ENCODE measurements at places on chromosomes 1 and 21. TPM values are rescaled to one million over a fixed set of nuclear protein-coding genes. Genes with fewer than 3 reads are reported as not detected.

GRCh38 chr1:41657679-41658295 lies 173.3 kb upstream of the EDN2 start:
- H3K36me3 ChIP-seq, result no peaks in the 10 kb centered on the region
- H3K27me3 ChIP-seq, result peaks cover 43% of the 10 kb centered on the region
- no peak for DNase-seq
- no peak overlapping the region for H3K27ac ChIP-seq
- H3K4me3 ChIP-seq, result no peak overlapping the region

- no peak overlapping the region for H3K27ac ChIP-seq
- H3K36me3 ChIP-seq, result no peaks in the 10 kb centered on the region
- H3K27me3 ChIP-seq, result no peaks in the 10 kb centered on the region
- no peak overlapping the region for H3K4me3 ChIP-seq
- H3K4me1 ChIP-seq, result no peaks in the 10 kb centered on the region
Measured at GRCh38 chr1:152679459-152679858, 4.4 kb downstream of the LCE2C start.

- H3K4me1 ChIP-seq, result no peaks in the 10 kb centered on the region
- no peaks in the 10 kb centered on the region for H3K27me3 ChIP-seq
- no peaks in the 10 kb centered on the region for H3K36me3 ChIP-seq
- no peak for DNase-seq
- H3K4me3 ChIP-seq, result no peak overlapping the region
- no peak overlapping the region for H3K27ac ChIP-seq
Measured at GRCh38 chr1:186849826-186850225, 21.1 kb downstream of the PLA2G4A start.

DNA sequence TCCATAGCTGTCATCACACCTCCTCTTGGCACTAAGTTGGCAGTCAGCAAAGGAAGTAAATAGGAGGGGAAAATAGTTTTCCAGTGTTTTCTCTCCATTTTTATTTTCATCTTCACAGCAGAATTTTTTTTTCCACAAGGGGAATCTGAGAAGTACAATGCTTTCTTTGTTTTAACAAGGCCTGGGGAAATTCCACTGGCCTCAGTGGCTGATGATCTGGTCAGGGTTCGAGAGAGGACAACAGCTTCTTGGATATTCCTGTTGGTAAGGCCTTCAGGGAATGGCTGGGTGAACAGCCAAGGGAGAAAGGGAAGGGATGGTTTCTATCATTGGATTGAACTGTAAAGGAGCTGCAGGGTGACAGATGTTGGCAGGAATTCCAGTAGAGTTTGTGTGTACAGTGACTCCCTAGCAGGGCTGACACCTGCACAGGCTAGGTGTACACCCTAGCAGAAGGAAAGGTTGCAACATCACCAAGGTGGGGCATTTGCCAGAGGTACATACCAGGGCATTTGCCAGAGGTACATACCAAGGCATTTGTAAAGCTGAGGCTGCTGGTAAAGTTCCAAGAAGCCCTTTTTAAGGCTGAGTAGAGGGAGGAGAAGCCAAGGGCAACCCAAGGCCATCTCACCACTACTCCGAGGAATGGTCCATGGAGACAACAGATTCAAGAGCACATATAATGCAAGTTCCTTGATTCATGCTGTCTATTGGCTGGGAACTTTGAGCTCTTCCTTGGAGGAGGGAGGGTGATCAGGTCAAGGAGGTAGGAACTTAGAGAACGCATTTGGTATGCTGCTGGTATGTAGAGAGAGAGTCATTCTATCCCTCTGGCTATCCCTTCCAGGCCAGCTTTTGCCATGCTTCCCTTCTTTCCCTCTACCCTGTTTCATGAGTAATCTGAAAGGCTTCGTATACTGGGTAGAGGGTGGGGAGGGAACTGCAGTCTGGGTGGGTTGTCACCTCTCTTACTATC lies 3.1 kb downstream of the GJA5 start:
- H3K4me3 ChIP-seq, result no peak overlapping the region
- no peak for DNase-seq
- peaks cover 43% of the 10 kb centered on the region for H3K27me3 ChIP-seq
- no peak overlapping the region for H3K27ac ChIP-seq
- no peaks in the 10 kb centered on the region for H3K36me3 ChIP-seq

- no peak overlapping the region for H3K4me3 ChIP-seq
- no peaks in the 10 kb centered on the region for H3K36me3 ChIP-seq
- H3K27me3 ChIP-seq, result peaks cover 44% of the 10 kb centered on the region
- H3K4me1 ChIP-seq, result peaks cover 39% of the 10 kb centered on the region
Measured at GRCh38 chr1:3515774-3516480, 61.5 kb downstream of the ARHGEF16 start.

- peaks cover 51% of the 10 kb centered on the region for H3K27me3 ChIP-seq
- H3K27ac ChIP-seq, result no peak overlapping the region
- no peak for DNase-seq
- no peak overlapping the region for H3K4me3 ChIP-seq
- no peaks in the 10 kb centered on the region for H3K36me3 ChIP-seq
Measured at GRCh38 chr1:9107136-9107535, 21.8 kb downstream of the GPR157 start.

Gene KDM5B
- 88.5 TPM for total RNA-seq

Gene OR2T2
- total RNA-seq, result not detected

Gene FMO3
- 0.22 TPM for total RNA-seq

Gene GSTM3
- 5.7 TPM for total RNA-seq

Gene ADORA3
- not detected for total RNA-seq

Measured in K562 (cell line).